ENCODE measurements at places on chromosomes 6 and 20.

- DNase-seq: no peak
Observed at GRCh38 chr6:12504325-12504966, 212.1 kb upstream of the PHACTR1 start.

DNA sequence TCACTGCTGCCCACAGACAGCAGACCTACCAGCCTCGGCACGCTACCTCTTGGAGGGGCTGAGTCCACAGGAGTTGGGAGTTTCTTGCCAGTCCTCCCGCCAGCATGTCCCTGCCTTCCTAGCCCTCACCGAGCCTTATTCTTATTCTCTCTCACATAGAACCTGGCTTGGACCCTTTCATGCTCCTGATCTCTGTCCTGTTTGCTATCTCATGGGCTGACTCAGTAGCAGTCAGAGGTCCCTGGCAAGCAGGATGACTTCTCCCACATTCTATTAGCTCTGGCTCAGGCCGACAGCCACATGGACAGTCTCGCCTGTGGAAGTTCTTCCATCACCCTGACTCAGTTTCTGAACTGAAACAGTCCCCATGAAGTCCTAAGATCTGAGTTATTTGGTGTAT, 313.2 kb upstream of the RNF24 start:
- no peak for DNase-seq

DNA sequence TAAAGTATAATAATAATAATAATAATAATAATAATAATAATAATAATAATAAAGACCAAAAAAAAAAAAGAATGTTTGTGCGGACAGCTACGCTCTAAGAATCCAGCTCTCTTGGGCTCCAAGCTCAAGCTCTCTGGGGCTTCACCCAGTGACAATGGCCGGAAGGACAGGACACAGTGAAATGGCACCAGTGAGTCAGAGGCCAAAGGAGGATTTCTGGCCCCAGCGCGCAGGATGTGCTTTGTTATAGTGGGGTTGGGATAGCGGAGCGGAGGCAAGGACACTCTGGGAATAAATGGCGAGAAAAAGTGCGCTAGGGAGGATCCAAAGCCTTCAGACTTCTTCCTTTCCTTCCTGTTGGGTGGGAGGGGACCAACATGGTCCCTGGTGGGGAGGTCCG, 38.2 kb downstream of the HLA-A start:
- DNase-seq: no peak

DNA sequence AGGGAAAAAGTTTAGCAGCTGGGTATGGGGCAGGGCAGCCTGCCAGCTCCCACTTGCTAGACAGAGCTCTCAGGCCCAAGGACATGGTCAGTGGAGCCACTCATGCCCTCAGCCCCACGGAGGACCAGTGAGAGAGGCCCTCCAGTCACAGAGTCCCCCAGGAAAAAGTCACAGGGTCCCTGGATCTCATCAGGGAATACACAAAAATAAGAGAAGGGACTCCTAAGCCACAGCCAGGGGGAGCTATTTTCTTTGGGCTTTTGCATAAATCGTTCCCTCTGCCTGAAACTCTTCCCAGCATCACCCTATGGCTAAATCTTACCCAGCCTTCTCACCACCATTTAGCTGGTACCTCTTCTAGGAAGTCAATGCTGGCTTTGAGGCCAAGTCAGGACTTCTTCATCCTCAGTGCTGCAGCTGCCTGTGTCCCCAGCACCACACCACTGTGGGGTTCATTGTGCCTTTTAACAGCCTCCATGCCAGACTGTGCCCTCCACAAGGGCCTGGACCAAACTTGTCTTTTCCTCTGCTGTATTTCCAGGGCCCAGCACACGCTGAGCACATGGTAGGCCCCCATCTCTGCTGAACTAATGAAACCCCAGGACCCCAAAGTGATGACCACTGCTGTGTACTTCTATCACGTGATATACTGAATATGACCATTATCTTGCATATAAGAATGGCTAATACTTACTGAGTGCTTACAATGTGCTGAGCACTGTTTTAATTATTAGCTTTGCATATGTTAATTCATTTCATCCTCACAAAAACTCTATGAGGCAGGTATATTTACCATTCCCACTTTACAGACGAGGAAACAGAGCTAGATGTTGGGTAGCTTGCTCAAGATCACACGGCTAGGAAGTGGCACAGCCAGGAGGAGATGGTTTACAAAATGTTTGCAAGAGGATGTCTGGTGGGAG, 2.0 kb downstream of the ZNF335 start:
- no peak for DNase-seq

- DNase-seq: no peak
Observed at GRCh38 chr6:147554281-147554680, 45.8 kb downstream of the SAMD5 start.

DNA sequence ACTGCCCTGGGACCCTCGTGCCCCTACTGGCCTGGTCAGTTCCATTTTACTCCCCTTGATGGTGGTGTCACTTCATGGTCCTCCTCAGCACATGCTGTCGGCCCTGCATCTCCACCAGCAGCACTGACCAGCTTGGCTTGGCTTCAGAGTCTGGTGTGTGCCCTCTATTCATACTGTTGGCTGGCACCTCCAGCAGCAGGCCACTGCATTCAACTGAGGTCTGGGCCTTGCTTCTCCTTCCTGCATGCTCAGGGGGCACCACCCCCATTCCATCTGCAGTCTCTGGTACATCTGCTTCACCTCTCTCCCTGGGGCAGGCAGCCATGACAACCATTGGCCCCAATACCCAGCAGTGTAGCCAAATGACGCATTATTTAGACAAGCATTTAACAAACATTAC, 155.9 kb downstream of the SLC24A3 start:
- no peak for DNase-seq

GRCh38 chr6:112288475-112288874, 34.1 kb upstream of the LAMA4 start:
- no peak for DNase-seq

- no peak for DNase-seq
Observed at GRCh38 chr6:77286541-77286940, 176.8 kb downstream of the HTR1B start.

All from C1 segment of cervical spinal cord (tissue), 14 donors.